ENCODE measurements at places on chromosomes 11 and 22.

GRCh38 chr11:133945087-133945974 is 11.4 kb downstream of the IGSF9B start:
- no peak for DNase-seq

- DNase-seq: no peak
Observed at GRCh38 chr11:113956986-113957385, 17.9 kb upstream of the HTR3A start.

- DNase-seq: no peak
Observed at GRCh38 chr22:24985826-24986214, 33.3 kb downstream of the KIAA1671 start.

DNA sequence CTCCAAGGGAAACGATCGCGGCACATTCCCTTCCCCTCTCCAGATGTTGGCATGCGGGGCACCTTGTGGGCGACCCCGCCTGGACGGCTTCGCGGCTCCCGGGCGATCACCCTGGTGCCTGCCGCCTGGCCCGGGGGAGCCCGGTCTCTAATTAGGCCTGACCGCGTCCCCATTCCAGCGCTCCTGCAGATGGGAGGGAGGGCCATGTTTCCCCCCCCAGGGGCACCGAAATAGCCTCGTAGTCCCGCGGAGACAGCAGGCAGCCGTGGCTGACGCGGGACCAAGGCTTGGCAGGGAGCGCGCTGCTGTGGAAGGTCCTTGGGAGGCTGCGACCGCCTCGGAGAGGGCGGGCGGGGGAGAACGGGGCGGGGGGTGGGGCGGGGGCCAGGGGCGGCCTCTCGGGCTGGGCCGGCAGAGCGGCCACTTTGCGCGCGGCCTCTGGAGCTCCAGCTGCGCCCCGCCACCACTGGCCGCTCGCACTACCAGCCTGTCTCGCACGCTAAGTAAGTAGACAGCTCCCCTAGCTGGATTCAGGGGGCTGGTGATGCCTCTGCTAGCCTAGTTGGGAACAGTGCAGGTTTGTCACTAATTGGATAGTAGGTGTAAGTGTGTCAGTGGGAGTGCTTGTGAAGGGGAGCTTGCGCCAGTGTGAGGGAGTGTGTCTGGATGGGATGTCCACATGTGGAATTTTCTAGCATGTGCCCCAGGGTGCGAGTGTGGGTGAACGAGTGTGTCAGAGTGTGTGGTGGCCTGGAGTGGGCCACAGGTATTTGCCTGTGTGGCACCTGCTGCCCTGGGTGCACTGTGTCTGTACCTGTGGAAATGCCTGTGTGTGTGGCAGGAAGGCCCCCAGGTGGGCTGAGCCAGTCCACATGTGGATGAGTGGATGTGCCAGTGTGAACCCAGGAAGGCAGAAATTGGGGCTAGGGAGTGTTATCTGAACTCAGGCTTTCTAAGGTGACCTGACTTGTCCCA is at the start of gene INSC:
TSS of gene INSC (plus strand) at position 423 of the 975 bp plus-strand sequence. CDS start 34,252 bp downstream, outside the sequence.
- no peak for DNase-seq

DNA sequence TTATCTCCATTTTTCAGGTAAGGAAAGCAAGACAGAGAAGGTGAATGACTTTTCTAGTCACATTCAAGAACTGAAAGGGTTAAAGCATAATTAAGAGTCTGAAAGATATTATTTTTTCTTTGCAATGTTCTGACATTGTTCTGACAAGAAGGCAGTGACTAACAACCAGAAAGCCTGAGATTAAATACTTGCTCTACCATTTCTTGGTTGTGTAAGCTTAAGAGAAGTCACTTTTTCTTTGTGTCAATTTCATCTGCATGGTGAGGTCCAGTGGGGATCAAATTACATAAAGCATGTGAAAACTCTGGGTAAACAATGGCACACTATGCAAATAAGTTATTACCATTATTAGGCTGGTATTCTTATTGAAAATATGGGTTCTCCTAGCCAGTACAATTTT is 73.7 kb downstream of the PHF21A start:
- DNase-seq: no peak

GRCh38 chr22:31952094-31952401 is 7.7 kb downstream of the YWHAH start:
- DNase-seq: no peak

DNA sequence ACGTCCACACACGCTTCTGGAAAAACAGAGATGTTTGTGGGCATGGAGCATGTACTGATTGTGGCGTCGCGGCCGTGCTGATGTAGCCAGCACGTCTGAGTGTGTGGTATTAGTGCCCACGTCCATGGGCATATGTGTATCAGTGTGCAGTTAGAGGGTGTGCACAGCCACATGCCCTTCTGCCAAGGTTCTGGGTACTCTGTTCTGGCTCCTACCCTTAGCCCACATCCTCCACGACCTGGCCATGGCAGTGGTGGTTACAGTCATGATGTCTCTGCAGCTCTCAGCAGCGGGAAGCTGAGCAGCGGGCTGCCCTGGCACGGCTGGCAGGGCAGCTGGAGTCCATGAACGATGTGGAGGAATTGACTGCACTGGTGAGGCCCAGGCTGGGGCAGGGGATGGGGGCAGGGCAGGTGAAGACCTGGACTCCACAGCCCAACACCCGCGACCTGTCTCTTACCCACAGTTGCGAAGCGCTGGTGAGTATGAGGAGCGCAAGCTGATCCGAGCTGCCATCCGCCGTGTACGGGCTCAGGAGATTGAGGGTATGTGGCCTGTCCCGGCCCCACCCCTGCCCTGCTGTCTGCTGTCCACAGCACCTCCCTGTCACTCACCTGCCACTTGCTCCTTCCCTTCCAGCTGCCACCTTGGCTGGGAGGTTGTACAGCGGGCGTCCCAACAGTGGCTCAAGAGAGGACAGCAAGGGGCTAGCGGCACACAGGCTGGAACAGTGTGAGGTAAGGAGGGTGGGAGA is 7.3 kb downstream of the SMTN start:
- DNase-seq: no peak

GRCh38 chr11:60100516-60100915 is 12.1 kb downstream of the MS4A2 start:
- peak; percentile 30 for DNase-seq

- DNase-seq: no peak
Observed at GRCh38 chr11:17531071-17531600, 13.1 kb downstream of the USH1C start.

DNA sequence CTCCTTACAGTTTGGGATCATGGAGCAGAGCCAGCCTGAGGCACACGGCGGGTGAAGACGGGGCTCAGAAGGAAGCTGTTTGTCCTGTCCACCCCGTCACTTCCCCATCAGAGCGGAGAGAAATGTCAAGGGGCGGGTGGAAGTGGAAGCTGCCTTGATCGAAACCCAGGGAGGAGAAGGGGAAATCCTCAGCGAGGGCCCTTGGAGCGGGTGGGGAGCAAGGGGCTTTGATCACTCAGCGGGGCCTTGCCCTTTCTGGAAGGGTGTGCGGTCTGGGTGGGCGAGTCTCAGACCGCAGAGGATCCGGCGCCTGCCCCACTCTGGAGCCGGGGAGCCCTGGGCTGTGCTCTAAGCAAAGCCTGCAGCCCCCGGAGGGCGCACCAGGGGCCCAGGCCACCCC is 320.4 kb downstream of the NTM start:
- DNase-seq: no peak

GRCh38 chr22:30695351-30695851 is 727 bp downstream of the OSBP2 start:
- DNase-seq: no peak

- no peak for DNase-seq
Observed at GRCh38 chr11:73978576-73979086, 4.0 kb downstream of the UCP2 start.

GRCh38 chr22:32158712-32159533 is at the start of gene C22orf42:
TSS of gene C22orf42 (minus strand) at chr22:32159303. CDS start at chr22:32159215, 88 bp downstream.
- no peak for DNase-seq

- no peak for DNase-seq
Observed at GRCh38 chr11:8286886-8287285, 23.2 kb upstream of the LMO1 start.
